ENCODE measurements at places on chromosomes 16 and 17.

DNA sequence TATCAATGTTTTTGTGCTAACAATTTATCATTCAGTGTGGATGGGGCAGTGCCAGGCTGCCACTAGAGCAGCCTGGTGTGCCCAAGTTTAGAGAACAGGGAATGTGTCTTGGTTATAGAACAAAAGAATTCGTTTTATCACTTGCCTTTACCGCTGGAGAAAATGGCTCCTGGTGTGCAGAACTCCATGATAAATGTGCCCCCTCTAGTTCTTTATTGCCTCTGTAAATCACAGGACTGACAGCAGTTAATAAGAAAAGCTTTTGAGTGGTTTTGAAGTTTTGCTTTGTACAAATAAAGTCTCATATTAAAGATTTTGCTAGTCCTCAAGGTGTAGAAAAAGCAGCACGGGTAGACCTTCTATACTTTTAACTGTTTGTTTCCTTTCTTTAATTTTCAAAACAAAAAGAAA is 28.2 kb upstream of the PSMD7 start:
- DNase-seq: peak; percentile 4

- DNase-seq: no peak
Measured at GRCh38 chr17:47869114-47869513, 18.2 kb upstream of the SP6 start.

DNA sequence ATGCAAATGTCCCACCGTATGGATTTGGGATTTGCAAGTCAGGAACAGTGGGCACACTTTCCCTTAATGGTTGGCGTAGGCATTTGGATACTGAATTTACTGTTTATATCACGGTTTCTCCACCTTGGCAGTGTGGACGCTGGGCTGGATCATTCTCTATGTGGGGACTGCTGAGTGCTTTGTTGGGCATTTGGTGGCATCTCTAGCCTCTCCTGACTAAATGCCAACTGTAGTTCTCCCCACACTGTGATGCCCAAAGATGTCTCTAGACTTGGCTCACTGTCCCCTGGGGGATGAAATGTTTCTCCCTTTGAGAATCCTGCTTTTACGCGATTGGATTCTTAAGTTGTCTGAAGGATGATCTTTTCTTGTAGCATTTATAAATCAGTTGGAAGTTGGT is 49.0 kb downstream of the RBFOX1 start:
- DNase-seq: no peak

DNA sequence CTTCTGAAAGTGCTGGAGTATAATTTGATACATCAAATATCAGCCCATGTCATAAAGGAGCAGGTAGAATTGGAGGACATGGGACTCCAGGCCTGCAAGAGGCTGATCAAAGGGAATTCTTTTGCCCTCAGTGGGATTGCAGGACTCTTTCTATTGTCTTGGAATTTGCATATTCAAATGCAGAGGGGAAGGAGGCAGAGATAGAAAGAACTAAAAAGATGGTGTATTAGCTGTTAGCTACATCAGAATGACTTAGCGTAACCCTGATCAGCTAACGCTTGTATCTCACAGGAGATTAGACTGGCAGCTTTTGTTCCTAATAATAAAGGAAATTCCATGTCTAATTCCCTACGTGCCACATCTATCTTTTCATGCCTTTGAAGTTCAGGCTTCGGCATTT is 1014.7 kb upstream of the RBFOX1 start:
- DNase-seq: no peak

All from NCI-H187 treated with DMSO at 0.1 percent for 48 hours (cell line).